T47D (cell line): ENCODE measurements at places on chromosomes 3 and 15.

- DNase-seq = no peak
These were observed 211.8 kb downstream of the MCTP2 start for GRCh38 chr15:94443186-94443585.

- DNase-seq = no peak
These were observed 293.3 kb upstream of the THBS1 start for GRCh38 chr15:39287322-39288195.

GRCh38 chr15:35562641-35563040 is 16.7 kb upstream of the DPH6 start:
- DNase-seq = no peak

DNA sequence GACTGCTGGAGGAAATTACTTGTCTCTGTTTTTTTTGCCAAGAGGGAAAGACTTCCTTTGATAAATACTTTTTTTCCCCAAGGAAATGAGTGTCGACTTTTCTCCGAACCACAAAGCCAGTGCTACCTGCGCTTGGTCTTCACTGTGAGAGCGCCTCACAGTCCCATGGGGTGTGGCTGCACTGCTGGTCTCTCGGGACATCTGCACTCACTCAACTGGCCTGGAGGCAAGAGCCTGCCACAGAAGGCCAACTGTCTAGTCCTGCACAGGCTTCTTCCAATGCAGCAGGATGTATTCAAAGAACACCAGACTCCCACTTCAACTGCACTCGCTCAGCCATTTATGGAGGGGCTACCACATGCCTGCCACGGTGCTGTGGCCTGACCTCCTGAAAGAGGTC is 40.6 kb upstream of the CGNL1 start:
- no peak for DNase-seq

DNA sequence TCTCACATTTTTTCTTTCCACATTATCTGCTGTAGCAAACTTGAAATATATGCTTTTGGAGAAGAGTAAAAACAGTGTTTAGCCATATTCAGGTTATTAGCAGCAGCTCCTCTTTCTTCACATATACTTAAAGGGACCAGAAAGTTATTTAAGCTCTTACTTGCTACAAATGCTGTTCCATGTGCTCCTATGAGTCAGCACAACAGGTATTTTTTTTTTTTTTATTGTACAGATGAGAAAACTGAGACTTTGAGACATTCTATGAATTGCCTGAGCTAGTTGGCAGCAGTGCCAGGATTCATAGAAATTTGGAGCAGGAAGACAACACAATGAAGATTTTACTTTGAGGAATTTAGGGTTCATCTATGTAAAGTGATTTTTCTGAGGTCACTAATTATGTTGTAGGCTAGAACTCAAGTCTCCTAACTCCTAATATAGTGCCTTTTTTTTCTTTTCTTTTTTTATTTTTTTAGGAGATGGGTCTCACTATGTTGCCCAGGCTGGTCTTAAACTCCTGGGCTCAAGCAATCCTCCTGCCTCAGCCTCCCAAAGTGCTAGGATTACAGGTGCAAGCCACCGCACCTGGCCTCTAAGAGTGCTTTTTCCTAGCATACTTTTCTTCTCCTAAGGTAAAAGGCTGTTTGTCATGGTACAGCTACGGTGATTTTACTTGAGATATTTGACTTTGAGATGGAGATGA is 23.6 kb downstream of the SETD5 start:
- DNase-seq = no peak

- no peak for DNase-seq
These were observed 179.4 kb downstream of the CHST2 start for GRCh38 chr3:143298886-143299535.

GRCh38 chr3:159950156-159950898 is 38.3 kb upstream of the IL12A start:
- no peak for DNase-seq

DNA sequence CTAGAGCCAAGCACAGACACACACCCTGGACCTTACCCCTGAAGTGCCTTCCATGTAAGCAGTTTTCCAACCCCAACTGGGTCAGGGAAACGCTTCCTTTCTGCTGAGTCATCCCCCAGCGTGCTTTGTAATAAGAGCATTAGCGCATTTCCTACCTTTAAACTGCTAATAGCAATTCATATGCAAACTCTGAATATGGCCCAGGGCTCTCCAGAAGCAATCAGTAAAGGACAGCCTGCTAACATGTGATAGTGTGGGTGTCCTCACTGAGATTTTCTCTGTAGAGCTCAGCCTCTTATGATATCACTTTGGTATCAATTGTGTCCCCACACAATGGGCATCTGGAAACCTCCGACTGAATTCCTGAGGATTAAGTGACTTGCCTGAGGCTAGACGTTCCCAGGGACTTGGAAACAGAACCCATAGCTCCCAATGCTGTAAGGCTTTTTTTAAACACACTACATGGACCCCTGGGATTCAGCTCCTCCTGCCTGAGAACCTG is 5.6 kb downstream of the GABRB3 start:
- DNase-seq = no peak

- DNase-seq = no peak
These were observed 47.3 kb downstream of the ADAM10 start for GRCh38 chr15:58702233-58702632.

- DNase-seq = no peak
These were observed 230.5 kb downstream of the PDZRN3 start for GRCh38 chr3:73394240-73394639.

- no peak for DNase-seq
These were observed 23.1 kb downstream of the TRPM1 start for GRCh38 chr15:31078471-31078870.

DNA sequence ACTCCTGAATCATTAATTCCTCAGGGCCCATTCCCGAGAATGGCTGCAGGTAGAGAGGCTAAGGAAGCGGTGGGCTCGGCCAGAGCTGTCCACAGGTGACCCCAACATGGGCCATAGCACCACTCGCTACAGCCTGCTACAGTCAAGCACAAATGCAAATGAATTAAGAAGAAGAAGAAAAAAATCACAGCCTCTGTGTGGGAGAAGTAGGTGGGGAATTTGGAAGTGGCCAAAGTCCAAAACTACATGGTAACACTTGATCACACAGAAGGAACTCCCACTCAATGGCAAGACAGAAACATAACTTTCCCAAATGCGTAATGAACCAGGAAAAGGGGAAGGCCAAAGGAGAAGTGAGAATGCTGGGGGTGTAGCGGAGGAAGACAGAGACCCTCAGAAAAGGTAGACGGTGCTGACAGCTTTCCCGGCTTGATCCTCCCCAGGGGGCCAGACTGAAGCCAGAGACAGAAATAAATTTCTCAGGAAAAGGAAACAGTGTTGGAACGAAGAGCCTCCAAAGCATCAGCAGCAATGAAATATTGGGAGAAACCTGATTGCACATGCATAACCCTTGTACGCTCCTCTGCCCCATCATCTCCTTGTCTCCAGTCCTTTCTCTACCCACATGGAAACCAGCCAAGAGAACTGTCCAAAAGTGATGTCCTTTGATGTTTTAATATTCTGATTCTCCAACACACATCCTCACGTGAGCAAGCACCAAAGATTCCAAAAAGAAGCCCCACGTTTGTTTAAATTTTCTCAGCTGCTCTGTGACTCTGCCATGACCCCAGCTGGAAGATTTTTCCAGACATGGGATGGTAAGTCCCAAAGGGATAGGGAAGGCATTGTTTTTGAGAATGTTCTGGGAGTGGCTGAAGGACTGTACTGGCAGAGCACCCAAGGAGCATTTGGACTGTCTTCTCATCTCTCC is 107.6 kb downstream of the OXNAD1 start:
- DNase-seq = no peak

DNA sequence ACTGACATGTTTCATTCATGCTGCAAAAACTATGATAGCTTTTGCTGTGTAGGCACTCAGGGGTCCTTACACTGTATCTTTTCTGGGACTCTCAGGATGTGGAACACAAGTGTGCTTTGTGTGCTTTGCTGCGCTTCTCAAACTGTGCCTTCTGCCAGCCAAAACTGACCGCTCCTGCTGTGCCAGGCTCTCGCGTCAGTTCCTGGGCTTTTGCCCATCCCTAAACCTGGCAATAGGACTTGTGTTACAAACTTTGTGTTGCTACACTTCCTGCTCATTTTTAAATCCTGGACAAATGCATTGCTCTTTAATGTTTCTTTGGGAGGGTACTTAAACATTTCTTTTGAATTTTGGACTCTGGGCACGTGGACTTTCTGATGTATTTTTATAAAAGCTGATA is 60.3 kb downstream of the DIPK2A start:
- peak; percentile 87 for DNase-seq

- no peak for DNase-seq
These were observed 186.1 kb downstream of the TJP1 start for GRCh38 chr15:29636140-29636539.

DNA sequence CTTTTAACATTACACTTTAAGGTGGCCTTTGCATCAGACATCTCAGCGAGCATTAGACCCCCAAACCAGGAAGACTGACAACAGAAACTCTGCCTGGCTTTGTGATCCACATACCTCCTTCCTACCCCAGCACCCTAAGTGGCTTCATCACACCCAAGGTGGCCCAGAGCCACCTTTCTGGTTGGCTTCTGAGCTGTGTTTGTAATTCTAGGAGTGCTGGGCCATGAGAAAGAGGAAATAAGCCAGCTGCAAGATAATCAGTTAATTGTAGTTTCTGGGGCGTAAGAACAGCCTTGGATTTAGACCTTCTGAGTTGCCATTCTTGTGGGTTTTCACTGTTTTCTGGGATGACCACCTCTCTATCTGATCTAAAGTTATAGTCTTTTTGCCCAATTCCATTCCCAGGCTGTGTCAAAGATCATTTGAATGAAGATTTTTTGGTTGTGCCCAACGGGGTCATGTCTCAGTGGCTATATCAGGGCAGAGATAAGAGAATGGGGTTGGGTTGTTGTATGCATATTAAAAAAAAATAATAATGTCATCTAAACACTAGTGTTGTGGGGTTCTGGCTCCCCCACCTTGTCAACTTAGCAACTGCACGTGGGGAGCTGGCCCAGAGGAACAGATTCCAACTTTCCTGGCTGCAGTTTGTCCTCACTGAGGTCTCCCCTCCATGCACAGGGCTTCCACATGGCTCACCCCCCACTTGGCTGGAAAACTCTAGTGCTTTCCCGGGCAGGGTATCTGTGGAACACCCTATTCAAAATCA is 234.8 kb upstream of the WNT5A start:
- no peak for DNase-seq

GRCh38 chr15:93305306-93305705 is 216.3 kb upstream of the RGMA start:
- no peak for DNase-seq

DNA sequence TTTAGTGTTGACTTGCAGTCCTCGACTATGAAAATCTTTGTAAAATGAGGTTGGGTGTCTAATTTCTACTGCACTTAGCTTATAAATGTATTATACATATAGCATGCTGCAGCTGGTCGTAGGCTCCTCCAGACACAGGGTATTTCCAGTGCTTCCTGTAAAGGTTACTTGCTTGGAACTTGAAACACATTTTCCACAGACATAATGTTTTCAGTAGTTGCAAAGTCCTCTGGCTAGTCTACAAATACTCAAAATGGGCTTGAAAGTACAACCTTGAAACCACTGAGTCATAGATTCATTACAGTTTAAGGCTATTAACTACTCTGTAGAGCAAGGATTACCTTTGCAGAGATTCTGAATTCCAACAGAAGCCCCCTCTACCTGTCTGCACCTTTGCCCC is 464.1 kb downstream of the RAP2B start:
- DNase-seq = no peak

GRCh38 chr15:32840507-32841245 is 122.9 kb downstream of the GREM1 start:
- no peak for DNase-seq

DNA sequence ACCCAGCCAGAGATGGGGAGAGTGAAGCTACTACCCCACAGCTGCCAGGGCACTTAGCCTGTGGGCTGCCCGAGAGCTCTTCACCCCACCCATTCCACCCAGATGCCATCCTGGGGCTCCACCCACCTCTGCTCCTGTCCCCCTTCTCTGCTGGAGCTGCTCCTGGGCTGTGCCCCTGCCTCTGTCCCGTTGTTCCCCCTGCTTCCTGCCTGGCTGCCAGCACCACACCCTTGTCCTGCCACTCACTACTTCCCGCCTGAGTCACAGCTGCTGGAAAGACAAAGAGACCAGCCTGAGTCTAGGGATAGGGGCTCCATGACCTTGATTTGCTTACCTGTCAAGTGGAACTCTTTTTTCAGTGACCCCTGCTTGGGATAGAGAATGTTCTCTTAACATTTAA is 12.4 kb downstream of the GNAI2 start:
- DNase-seq = no peak

DNA sequence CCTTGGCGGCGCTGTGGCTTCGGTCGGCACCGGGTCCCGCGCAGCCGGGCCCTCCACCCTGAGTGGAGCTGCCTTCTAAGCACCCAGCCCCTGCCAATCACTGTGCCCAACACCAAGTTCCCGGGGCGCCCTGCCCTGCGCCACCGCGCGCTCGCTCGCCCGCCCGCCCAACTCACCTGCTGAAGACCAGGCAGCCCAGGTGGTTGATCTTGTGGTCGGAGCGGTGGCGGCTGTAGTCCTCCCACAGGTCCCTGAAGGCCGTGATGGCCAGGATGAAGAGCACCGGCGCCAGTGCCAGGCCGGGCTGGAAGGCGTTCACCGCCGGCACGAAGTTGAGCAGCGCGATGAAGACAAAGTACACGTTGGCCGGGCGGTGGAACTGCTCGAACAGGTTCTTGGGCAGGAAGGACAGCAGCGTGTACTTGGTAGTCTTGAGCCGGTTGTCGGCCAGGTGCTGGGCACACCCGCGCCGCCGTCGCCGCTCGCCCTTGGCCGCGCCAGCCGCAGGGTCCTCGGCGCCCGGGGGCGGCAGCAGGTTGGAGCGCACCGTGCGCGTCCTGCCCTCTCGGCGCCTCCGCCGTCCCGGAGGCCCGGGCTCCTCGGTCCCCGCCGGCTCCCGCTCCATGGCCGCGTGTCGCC is 536 bp downstream of the ATP10A start:
- DNase-seq = peak; percentile 91

DNA sequence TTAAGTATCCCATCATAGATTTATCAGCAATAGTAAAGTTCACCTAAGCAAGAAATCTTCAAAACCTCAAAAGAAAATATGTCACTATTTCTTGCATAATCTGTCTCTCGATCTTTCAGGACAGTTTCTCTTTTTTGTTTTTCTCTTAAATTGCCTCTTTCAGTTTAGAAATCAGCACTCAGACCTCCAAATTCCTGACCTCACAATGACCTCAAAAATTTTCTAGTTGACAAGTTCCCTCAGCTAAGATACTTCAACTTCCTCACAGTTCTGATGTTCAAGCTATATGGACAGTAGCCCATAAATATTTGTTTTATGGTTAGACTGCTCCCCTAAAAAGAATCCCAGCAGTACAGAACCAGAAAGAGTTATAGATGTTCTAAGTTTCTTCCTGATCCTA is 24.1 kb downstream of the SLC24A5 start:
- no peak for DNase-seq

DNA sequence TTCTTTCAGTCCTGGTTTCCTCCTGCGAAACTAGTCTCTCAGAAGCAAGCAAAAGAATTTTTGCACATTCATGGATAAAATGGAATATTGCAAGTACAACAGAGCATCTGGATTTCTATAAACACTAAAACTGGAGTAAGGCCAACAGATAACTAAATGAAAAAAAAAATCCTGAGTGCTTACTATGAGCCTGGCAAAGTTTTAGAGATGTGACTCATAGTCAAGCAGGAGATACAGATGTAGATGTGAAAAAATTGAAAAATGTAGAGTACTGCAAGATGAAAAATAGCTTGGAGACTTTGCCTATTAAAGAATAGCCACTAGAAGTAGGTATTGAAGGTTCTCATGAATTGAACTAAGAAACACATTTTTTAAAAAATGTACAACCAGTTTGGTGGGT is 397.4 kb downstream of the OTOL1 start:
- no peak for DNase-seq
